Stimulated activated CD4-positive, alpha-beta T cell treated with anti-CD3 and anti-CD28 coated beads, Interleukin-12 subunit alpha, Interleukin-12 subunit beta, amount 100 ng/mL, for 4 hours (primary cell): ENCODE measurements at places on chromosomes 2 and 18.

DNA sequence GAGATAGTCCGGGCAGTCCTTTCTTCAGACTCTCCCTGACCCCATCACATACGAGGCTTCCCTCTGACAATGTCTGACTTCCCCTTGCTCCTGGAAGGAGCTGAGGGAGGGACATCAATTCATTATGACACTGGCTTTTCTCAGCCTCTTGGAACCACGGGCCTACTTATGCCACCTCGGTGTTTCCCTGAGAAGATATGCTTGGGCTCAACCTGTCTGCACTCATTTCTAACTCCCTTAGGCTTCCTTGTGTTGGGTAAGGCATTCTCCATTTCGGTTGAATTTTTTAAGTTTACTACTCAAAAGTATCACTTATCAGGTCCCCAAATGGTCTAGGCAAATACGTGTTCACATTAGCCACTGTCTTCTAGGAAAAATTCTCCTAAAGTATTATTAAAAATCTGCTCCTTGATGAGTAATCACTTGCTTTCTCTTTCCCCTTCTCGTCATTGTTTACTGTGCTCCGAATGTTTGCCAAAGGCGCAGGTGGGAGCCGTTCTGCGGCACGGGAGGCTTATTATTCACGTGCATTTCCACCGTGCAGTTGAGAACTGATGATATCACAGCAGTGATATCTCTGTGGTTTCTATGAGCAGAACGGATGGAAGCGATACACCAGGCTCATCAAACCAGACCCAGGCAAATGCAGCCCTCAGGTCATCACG is 33.1 kb downstream of the ARL4C start:
- DNase-seq, result peak; percentile 57

DNA sequence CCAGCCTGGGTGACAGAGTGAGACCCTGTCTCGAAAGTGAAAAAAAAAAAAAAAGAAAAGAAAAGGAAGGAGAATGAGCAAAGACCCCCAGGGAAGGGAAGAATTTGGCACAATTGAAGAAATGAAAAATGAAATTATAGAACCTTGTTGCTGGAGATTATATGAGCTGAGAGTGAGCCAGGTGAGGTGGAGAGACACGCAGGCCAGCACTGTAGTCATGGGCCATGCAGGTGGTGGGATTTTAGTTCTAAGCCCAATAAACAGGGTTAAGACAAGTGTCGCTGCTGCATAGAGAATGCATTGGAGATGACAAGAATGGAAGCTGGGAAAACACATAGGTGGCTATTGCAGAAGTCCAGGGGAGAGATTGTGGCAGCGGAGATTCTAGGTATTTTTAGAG is 32.3 kb downstream of the FBLN7 start:
- DNase-seq, result no peak

- DNase-seq, result peak; percentile 49
These were observed 67.0 kb downstream of the CHRNA1 start for GRCh38 chr2:174697255-174697654.

DNA sequence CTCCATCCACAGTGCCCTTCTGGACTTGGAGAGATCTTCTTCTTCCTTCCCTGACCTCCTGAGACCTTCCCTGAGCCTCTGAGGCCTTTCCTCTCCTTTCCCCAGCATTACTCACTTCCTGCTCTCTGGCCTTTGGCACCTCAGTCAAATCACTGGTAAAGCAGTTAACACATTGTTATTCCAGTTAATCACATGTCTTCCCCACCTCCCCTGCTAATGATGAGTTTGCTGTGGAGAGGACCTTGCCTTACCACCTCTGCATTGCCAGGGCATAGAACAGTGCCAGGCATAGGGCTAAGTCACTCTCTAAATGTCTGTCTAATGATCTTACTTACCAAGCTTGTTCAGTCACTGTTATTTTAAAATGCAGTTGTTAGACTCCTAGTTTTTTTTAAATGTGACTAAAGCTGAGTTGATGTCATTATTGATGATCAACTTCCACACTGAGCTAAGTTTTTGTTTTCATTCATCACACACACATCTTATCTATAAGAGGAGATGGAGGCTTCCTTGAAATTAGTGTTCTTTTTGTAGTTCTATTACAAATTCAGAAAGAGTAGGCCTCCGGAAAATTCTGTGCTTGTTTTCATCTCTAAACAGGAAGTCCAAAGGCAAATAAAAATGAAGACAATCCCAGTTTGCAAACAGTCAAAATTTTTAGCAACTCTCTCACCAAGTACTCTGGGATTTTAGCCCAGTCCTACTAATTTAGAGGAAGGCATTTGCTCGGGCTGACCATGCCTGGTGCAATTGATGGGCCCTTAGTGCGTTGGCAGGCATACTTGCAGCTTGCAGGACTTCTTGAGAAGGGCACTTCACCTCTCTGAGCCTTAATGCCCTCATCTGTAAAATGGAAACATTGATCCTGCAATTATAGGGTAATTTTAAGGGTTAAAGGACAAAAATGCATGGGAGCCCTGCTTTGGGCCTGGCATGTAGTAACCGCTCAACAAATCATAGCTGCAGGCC is 113.7 kb upstream of the SPRED2 start:
- DNase-seq, result no peak

DNA sequence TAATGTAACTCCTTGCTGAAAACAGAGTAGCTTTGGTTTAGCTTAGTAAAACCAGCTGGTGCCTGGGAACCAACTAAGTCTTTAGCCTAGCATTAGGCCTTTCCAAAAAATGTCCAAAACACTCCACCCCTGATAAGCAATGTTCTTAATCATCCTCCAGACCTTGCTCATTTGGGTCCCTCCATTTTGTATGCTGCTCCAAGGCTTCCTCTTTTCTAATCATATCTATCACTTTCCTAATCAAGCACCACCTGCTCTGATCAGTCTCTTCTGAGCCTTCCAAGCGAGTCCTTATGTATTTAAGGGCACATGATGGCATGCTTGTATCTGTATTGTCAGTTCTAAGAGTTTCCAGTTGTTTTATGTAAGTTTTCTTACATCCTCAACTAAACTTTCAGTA is 23.6 kb downstream of the THADA start:
- DNase-seq, result no peak

GRCh38 chr18:34659579-34660517 is 50.2 kb upstream of the DTNA start:
- no peak for DNase-seq

- no peak for DNase-seq
These were observed 58.4 kb downstream of the DYSF start for GRCh38 chr2:71511776-71512175.

GRCh38 chr2:113213061-113213930 is 39.5 kb downstream of the PSD4 start:
- DNase-seq, result no peak

DNA sequence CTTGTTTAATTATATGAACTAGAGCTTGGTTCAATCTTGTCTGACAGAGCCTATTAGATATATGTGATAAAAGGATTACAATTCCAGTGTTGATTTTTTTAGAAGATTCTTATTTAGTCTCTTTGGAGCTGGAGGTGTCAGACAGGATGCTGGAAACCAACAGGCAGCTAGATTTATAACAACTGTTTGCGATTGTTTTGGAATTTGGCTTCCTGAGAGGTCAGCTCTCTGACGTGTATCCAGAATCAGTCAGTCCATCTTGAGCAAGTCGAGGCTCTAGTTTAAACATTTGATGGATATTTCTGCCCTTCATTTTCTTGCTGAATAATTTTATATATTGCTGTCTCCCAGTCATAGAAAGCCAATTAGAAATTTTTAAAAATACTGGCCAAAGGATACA is 1062.9 kb downstream of the DPP10 start:
- DNase-seq, result no peak

- no peak for DNase-seq
These were observed 52.0 kb downstream of the HDAC4 start for GRCh38 chr2:239348563-239349452.

DNA sequence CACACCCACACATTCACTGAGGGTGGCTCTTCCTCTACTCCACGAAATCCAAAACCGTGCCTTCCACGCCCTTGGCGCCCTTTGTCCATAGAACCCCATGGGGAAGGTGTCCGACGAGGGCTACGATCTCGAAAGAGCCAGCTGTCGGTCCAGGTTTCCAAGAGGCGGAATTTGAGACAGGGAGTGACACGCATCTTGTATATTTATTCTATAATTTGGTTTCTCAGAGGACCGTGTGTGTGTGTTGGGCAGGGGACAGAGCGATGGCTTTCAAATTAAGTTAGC is 726 bp downstream of the C2orf69 start:
- no peak for DNase-seq
